Renal cortical epithelial cell (primary cell): ENCODE measurements at places on chromosomes 16 and 17. TPM values are rescaled to one million over a fixed set of nuclear protein-coding genes. Genes with fewer than 3 reads are reported as not detected.

The CLDN6 gene
- 0.70 and 26.6 TPM in 2 replicates for total RNA-seq

GRCh38 chr16:84247331-84247730 is 7.5 kb upstream of the KCNG4 start:
- no peak for DNase-seq

The RCVRN gene
- total RNA-seq = not detected in 2 replicates

- DNase-seq = no peak
These were observed 10.6 kb downstream of the RSPRY1 start for GRCh38 chr16:57196753-57197152.

DNA sequence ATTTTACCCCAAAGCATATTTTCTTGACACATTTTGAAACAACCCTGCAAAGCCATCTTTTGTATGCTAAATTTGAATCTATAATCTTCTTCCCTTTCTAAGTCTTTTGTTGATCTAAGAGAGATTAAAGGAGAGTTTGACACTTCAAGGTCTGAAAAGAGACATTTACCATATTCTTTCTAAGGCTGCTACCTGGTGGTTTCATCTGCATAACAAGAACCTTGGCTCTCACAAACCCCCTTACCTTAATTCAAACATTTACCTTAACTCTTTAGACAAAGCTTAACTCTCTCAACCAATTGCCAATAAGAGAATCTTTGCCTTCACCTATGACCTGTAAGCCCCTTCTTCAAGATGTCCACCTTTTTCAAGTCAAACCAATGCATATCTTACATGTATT is 1143.6 kb downstream of the CDH11 start:
- no peak for DNase-seq

The IFT20 gene
- 46.6 and 57.0 TPM in 2 replicates for total RNA-seq

DNA sequence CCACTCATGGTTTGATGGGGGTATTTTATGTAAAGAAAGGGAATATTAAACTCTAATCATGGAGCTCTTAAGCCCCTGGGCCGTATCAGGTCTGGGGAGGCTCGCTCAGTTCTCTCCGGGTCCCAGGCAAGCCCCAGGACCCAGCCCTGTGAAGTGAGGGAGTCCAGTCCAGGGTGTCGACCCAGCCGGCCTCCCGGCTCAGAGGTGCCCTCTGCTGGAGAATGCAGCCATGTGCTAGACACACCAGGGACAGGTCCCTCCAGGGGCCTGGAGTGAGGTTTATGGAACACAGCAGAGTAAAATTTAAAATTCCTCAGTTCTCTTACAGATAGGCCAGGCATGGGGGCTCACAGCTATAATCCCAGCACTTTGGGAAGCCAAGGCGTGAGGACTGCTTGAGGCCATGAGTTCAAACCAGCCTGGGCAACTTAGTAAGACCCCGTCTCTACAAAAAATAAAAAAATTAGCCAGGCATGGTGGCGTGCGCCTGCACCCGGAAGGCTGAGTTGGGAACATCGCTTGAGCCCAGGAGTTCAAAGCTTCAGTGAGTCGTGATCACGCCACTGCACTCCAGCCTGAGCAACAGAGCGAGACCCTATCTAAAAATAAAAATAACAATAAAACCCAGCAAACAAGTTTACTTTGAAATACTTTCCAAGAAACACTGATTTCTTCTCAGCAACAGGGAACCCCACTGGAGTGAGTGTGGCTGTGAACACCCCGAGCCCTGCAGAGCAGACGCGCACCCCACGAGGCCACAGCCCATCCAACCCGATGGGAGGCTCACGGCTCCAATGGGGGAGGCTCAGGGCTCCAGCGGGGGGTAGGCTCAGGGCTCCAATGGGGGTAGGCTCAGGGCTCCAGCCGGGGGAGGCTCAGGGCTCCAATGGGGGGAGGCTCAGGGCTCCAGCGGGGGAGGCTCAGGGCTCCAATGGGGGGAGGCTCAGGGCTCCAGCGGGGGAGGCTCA is 72.2 kb downstream of the ZNF778 start:
- DNase-seq = peak; percentile 46
